Amniotic stem cell (primary cell): ENCODE measurements at places on chromosomes 3 and 15.

- no peak for DNase-seq
These were observed 26.1 kb downstream of the GRK7 start for GRCh38 chr3:141789281-141789680.

GRCh38 chr15:72724028-72724427, 38.0 kb downstream of the BBS4 start:
- no peak for DNase-seq

- DNase-seq: no peak
These were observed 204.4 kb downstream of the OTOL1 start for GRCh38 chr3:161700998-161701397.

DNA sequence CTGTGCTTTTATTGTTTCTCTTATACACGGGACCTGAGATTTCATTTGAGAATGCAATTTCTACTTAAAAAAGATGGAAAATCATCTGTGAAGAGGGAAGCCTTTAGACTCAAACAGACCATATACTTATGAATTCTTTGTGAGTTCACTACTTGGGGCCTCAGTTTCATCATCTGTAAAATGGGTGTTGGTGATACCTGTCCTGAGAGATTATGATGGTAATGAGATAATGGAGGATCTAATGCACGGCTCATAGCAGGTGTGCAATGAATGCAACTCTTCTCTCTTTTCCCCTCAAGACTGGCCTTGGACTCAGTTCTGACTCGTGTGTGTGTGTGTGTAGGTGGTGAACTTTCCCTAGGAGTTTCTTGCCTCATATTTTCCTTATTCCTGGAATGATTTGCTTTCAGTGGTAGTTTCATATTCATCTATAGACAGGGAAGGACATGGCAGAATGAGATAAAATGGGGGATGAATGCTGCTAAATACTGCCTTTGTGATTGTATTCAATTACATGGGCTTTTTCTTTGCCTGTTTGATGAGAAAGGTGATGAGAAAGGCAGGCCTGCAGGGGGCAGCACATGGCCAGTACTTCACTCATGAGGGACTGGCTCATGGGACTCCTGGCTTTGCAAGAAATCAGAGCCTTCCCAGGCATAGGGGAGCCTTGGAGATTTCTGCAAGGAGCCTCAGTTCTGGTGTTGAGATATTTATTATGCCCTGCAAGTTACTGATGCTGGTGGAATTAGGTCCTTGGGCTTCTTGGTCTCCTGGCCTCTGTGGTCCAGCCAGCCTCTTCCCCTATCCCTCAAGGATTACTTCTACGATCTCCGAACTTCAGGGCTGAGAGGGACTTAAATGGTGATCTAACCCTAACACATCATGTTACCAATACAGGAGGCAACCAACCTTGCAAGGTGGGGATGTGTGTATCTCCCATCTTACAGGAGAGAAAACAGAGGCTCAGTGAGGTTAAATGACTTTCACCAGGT, 70.7 kb downstream of the RPLP1 start:
- DNase-seq: peak; percentile 59

- DNase-seq: no peak
These were observed 31.7 kb downstream of the HGD start for GRCh38 chr3:120650311-120650710.

DNA sequence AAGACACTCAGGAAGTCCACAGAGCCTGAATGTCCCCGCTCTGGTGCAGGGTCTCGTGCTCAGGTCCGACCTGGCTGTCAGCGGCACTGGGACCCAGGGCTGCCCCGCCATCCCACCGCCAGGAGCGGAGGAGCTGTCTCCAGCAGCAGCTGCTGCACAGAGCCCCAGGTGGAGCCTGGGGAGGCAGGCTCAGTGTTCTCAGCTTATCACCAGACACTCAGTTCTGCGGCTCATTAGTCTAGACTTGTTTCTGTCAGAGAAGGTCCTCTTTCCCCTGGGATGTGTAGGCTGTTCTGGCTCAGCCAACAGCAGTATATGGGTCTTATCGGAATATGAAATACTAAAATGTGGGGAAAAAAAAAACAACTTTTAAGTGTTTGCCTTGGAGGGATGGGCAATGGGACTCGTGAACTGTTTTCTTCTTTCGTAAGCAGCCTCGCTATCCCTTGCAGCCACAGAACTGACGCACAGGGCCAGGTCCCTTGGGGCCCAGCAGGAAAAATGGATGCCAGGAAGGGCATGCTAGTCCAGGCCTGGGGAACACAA, 75.9 kb downstream of the KLF13 start:
- DNase-seq: no peak

- DNase-seq: no peak
These were observed 58.4 kb downstream of the RBM6 start for GRCh38 chr3:49998326-49998725.

DNA sequence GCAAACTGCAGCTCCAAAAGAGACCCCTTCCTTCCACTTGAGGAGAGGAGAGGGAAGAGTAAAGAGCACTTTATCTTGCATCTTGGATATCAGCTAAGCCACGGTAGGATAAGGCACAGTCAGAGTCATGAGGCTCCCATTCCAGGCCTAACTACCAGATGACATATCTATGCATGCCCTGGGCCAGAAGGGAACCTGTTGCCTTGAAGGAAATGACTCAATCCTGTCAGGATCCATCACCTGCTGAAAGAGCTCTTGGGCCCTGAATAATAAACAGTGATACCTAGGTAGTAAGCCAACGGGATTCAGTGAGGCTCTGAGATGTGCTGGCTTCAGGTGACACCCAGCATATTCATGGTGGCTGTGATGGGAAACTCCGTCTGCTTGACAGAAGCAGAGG, 118.5 kb upstream of the EPHA3 start:
- DNase-seq: no peak

DNA sequence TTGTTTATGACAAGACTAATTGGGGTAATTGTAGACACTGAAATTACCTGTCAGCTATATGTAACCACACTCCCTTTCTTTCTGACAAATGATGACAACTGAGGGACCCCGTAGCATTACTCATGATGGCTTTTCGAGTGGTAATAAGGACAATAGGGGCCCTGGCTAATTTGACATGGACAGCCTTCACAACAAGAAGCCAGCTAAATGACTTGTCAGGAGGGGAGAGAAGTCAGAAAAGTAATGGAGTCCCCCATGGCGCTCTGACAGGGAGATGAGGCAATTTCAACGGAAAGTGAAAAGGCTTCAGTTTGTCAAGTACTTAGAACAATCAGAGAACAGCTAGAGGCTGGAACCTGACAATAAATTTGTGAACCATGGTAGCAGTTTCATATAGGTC, 177.3 kb downstream of the CDIN1 start:
- no peak for DNase-seq

DNA sequence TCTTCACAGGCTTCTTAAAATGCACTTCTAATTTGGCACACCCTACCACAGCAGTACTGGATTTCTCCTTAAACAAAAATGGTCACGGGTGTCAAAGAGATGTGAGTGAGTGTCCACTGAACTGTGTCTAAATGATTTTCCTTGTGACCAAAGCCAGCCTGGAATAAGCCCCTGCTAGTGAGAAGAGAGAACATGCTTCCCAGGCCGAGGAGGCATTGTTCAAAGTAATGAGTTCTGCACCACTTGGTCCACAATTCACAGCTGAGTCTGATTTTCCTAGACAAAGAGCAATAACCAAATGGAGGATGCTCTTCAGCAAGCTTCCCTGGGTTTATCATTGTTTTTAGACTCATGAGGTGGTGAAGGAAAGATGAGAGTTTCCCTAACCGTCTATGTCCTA, 3.8 kb downstream of the PLCH1 start:
- no peak for DNase-seq

GRCh38 chr3:82229397-82229796, 468.0 kb upstream of the GBE1 start:
- no peak for DNase-seq

- no peak for DNase-seq
These were observed 50.3 kb upstream of the SLC6A6 start for GRCh38 chr3:14352002-14352627.

GRCh38 chr15:84023636-84024035, 211.9 kb upstream of the GOLGA6L4 start:
- DNase-seq: no peak

- no peak for DNase-seq
These were observed 99.4 kb downstream of the SH3GL3 start for GRCh38 chr15:83546512-83546888.

DNA sequence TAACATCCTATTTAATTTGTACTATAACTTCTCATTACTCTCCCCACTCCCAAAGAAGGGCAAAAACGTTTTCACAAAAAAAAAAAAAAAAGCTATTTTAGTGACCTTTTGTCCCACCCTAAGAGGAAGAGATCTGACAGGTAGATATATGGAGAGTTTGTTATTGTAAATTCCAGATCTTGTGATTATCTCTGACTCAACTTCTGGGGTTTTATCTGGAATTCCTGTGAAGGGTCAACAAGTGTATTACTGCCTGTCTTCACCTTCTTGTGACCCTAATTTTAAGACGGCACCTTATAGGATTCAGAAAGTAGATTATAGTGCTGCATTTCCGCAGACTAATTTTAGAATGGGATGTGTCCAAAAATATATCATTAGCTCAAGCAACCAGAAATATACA, 205.9 kb upstream of the CDIN1 start:
- no peak for DNase-seq

DNA sequence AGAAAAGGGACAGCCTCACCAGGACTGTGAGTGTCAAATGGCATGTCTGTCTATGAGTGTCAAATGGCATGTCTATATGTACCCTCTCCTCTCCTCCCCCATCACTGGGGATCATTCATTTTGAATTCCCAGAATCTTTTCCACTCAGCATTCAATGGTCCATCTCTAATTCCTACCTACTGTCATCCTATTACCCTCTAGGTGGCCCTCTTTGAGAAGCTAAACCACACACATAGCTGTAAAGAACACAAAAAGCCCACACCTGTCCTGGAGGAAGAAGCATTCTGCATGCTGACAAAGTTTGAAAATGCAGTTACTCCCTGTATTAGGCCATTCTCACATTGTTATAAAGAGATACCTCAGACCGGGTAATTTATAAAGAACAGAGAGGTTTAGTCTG, 46.2 kb upstream of the PYDC2 start:
- no peak for DNase-seq

GRCh38 chr15:90994417-90995311, at the start of gene PRC1:
Gene PRC1 (minus strand): TSS chr15:90994535. CDS start chr15:90994417, 118 bp downstream.
- peak; percentile 99 for DNase-seq

DNA sequence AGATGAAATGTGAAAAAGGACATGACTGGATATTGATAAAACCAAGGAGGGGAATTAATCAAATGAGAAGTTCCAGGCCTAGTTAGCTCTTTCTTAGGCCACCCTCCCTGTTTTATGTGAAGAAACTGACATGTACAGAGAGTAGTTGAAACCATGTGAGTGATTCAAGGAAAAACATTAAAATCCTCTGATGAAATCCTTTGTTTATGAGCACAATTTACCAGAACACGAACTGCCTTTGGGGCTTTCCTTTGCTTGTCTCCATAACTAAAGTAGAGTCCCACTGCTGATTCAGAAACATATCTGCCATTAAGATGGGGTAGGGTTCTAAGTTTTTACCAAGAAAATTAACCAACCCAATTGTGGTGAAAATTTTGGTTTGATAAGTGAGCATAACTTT, 558.3 kb downstream of the NR2F2 start:
- no peak for DNase-seq

DNA sequence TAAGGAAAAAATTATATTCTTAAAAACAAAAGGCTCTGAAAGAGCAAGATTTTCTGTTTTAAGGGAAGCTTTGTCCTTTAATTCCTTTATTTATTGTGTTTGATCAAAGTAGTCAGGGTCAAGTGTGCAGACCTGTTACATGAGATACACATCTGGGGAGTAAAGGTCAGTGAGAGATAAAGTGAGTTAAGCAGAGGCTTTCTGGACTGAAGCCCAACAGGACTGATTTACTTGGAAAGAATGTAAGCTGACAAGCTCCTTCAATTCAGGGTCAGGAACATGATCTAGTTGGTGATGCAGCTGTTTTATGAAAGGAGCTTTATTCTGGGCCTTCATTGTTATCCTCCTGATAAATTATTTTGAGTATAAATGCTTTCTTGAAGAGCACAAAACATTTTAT, 20.7 kb upstream of the OTOL1 start:
- no peak for DNase-seq

- no peak for DNase-seq
These were observed 463.9 kb downstream of the EPHB1 start for GRCh38 chr3:135258916-135259315.

GRCh38 chr3:127137113-127137512, 55.8 kb upstream of the PRR23E start:
- no peak for DNase-seq

- DNase-seq: no peak
These were observed 132.6 kb downstream of the TNIK start for GRCh38 chr3:171327441-171328174.

- no peak for DNase-seq
These were observed 73.8 kb downstream of the SMAD3 start for GRCh38 chr15:67138891-67139855.

GRCh38 chr15:26392956-26393355, 379.9 kb downstream of the GABRB3 start:
- no peak for DNase-seq

GRCh38 chr15:89912674-89913396, at the start of gene ARPIN:
Gene ARPIN (minus strand): TSS chr15:89912952. CDS start chr15:89912835, 117 bp downstream.
- no peak for DNase-seq

- DNase-seq: no peak
These were observed 2.5 kb downstream of the NT5DC2 start for GRCh38 chr3:52530918-52531826.

- no peak for DNase-seq
These were observed 66.5 kb downstream of the MBNL1 start for GRCh38 chr3:152335273-152335672.

- no peak for DNase-seq
These were observed 33.7 kb upstream of the TEX264 start for GRCh38 chr3:51637144-51637940.

DNA sequence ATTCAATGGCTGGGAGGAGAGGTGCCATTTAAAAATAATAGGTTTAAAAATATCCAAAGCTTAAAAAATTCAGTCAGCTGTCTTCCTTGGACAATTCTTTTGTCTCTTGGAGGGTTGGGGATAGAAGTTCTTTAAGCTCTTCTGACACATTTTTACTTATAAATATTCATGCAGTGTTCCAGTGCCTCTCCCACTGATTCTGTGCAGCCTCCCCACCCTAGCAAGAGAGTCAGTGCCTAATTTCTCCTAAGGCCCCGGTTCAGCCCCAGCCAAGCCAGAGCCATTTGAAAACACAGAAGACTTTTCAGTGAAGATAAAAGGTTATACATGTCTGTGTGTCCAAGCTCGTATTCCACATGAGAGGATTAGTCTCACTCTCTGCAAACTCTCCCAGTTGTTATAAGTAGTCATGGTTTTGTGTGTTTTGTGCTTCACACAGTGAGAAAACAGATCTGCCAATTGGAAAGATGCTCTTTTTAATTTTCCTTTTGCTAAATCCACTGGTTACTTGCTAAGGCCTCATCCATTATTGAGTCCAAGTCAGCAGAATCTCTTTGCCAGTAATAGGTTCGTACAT, 141.3 kb downstream of the CD47 start:
- no peak for DNase-seq
